ENCODE measurements at places on chromosomes 1 and 21.

DNA sequence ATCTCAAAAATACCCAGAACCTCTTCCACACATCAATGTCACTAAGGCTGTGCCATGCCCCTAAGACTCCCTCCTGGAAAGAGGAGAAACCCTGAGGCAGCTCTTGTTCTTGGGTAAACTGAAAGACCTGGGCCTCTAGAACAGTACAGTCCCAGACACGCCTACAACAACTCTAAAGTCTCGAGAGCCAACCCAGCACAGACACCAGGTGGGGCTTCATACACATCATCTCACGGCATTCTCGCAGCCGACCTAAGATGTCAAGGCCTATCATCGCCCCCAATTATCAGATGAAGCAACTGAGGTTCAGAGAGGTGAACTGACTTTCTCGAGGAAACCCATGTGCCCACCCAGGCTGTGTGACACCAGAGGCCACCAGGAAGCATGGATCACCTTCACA lies 70.6 kb downstream of the MRPL37 start:
- no peak for DNase-seq

DNA sequence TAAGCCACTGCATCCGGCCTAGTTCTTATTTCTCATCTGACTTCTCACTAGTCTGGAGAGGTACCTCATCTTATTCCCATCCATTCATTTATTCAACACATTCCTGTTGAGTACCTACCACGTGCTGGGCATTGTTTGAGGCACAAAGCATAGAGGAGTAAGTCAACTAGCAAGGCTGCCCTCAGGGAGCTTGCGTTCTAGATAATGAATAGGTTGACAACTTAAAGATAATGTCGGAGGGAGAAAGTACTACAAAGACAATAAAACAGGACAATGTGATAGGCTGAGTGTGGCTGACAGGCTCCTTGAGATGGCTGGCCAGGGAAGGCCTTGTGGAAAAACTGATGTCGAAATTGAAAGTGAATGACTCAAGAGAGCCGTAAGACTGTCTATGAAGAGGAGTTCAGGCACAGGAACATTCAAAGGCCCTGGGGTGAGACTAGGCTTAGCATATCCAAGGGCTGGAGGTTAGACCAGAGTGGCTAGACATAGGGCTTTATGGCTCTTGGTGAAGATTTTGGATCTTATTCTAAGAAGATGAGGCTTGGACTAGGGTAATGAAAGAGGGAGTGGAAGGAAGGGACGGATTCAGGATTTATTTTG lies 18.3 kb downstream of the SPATA21 start:
- DNase-seq, result no peak

DNA sequence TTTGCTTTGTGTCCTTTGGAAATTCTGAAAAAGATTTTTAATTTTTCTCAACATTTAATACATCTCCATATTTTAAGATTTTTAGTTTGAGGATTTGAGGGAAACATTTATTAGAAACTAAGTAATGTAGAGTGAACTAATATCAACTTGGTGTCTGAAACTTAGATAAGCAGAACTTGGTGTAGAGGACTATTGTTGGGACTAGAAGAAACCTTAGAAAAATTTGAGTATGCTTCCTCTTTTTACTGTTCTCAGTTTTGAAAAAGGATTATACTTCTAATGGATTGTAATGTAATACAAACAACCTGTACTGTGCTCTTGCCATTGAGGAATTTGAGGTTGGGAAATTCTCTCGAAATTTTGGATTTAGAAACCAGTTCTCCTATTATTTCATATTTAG lies 2.4 kb downstream of the FNBP1L start:
- DNase-seq, result no peak

GRCh38 chr1:1959840-1960479 lies 40.9 kb upstream of the TMEM52 start:
- peak; percentile 37 for DNase-seq

- peak; percentile 9 for DNase-seq
These were observed 47.2 kb downstream of the VPS26C start for GRCh38 chr21:37219761-37220432.

- DNase-seq, result no peak
These were observed 599.7 kb downstream of the KIF26B start for GRCh38 chr1:245754463-245754961.

DNA sequence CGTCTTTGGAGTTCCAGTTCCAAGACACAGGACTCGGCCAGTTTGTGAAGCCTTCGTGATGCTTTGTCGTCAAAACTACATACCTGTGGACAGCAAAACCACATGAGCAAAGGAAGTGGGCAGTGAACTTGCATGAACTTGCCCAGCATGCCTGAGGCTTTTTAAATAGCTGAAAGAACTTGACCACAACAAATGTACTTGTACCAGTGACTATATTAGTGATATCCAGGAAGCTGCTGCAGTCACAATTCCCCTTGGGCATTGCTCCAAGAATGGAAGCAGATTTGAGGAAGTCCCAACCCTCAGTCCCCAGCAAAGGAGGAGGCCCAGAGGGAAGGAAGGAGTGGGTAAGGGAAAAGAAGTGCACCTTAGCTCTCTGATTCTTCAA lies 2.6 kb downstream of the FUCA1 start:
- DNase-seq, result peak; percentile 96

Measured in astrocyte (in vitro differentiated cells and primary cell).